ENCODE measurements at places on chromosomes 3 and 15.

GRCh38 chr15:65208647-65209046, 2.6 kb downstream of the CILP start:
- DNase-seq: no peak

DNA sequence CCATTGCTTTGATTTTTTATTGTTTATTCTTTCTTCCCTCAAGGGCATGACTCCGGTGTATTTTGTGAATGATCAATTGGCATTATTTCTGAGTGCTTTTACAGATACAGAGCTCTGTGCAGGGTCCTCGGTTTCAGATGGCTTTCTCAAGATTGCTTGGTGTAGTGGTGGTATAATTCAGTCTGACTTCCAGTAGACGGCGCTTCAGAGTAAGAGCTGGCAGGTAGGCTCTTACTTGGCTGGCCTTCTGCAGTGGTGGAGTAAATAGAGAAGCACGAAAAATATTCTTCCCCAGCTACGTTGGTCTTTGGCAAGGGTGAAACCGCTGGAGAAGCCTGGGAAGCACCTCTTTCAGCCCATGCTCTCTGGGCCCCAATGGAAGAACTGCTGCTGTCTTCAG, 723.0 kb upstream of the BCHE start:
- DNase-seq: no peak

DNA sequence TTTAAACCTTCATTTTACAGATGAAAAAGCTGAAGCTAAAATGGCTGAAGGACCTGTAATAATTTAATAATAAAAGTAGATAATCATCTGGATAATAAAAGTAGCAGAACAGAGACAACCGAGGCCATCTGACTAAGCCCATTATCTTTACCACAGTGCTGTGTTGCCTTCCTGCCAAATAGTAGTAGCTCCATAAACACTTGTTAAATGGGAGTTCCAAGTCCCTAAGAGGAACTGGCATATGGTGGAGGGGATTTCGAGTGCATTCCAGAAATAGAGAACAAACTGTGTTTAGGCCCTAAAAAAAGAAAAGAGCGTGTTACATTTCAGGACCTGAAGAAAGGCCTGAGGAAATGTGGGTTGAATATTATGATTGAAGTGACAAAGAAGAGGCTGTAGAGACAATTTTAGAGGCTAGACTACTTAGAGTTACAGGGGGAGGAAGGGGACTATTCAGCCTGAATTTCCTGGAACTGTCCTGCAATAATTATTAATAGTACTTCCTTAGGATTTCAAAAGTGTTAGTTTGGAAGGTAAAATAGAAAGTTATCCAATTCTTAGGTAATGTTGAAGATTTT, 424.3 kb downstream of the ROBO2 start:
- DNase-seq: no peak

- no peak for DNase-seq
These were observed 36.0 kb upstream of the EOMES start for GRCh38 chr3:27758083-27758482.

- no peak for DNase-seq
These were observed 755 bp upstream of the TMEM108 start for GRCh38 chr3:133037436-133037835.

DNA sequence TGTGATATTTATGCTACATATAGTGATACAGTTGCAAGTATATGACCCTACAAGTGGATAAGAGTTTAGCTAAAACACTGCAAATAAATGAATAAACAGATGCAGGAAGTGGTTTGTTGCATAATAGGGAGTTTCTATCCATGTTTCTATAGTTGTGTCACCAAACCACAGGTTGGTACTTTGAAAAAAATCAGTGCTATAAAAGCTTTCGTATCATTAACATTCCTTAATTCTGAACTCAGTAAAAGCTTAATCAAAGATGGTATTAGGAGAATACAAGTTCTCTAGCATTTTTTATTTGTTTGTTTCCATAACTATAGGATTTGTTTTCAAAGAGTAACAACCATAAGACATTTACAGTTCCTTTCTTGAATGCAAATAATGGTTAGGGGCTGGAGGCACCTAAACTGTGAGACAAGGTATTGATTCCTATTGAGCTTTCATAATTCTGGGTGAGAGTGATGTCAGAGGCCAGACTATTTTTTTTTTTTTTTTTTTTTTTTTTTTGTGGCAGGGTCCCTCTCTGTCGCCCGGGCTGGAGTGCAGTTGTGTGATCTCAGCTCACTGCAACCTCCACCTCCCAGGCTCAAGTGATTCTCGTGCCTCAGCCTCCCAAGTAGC, 29.6 kb downstream of the CPOX start:
- DNase-seq: no peak

DNA sequence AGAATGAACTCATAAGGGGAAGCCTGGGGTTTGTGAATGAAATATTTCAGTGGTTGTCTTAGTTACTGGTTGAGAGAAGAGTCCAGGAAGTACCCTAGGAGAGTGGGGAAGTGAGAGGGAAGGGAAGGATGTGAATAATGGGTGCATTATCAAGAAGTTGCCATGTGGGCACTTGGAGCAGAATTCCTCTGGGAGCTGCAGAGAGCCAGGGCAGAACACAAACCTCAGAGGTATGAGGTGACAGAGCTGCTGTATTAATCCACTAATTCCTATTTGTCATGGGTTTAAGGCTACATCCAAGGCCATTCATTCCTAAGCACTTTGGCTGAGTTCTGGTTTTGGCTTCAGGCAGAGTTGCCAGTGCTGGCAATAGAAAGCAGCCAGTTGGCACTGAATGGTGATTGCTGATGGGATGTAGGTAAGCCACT, 29.0 kb downstream of the NDUFB4 start:
- DNase-seq: no peak

GRCh38 chr15:22954326-22954725, 25.8 kb downstream of the CYFIP1 start:
- DNase-seq: no peak

GRCh38 chr15:73803806-73804205, 50.7 kb upstream of the INSYN1 start:
- no peak for DNase-seq

DNA sequence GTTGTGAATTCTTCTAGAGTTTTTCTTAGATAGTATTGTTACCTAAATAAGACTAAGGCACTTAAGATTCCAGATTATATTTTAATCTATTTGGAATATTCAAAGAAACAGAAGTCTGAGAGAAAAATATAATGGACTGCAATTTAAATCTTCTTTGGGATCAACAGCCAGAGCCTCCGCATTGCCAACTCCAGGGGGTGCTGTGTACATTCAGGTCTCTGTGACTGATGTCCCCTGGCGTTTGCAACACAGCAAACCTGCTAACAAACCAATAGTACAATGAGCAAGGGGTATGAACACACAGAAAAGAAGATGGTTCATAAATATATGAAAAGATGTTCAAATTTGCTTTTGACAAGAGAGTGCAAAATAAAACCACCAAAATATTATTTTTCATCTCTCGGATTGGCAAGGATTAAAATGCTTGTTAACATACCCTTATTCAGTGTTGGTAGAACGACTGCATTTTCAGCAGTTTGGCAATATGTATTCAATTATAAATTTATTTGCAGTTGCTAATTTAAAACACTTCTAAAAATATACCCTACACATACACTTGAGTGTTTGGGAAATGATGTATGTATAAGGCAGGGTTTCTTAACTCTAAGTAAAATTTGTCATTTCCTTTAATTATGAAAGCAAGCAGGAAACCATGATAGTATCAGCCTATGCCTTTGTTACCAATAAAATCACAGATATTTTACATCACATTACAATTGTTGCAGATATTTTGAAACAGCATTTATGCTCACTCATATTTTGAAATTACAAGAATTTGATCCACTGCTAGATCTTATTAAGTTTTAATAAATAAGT, 16.1 kb upstream of the TM4SF1 start:
- peak; percentile 64 for DNase-seq

GRCh38 chr15:31269816-31270575, 56.6 kb upstream of the KLF13 start:
- no peak for DNase-seq

- no peak for DNase-seq
These were observed 240.7 kb downstream of the SHOX2 start for GRCh38 chr3:157865352-157866000.

DNA sequence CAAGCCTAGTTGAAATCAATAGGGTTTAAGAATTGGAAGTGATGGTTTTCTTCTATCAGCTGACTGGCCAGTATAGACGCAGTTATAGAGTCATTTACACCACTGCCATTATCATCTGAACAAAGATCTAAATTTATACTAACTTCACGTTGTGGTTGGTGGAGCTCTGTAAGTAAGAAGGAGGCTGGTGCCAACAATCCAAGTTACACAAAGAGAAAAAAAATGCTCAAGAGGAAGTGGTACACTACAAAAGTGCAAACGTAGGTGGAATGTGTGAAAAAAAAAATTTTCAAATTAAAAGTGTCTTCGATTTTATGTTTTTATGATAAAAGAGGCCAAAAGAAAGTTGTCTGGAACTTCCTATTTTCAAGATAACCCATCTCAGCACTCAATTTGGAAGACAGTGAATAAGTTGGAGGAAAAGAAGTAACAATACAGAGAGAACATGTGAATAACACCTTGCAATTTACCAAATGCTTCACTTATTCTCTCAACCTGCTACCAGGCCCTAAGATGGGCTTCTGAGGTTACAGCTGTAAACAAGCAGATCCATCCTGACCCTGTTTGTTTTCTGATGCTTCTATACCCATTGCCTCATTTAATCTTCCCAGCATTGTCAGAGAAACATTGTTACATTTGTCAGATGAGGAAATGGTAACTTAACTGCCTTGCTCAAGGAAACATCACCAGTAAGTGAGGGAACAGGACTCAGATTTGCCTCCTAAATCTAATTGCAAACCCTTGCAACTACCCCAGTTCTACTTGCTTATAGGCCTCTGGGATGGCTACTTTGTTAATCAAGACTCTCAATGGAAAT, 12.0 kb upstream of the TASOR start:
- no peak for DNase-seq

GRCh38 chr3:37050282-37050681, 57.0 kb downstream of the MLH1 start:
- peak; percentile 48 for DNase-seq

- no peak for DNase-seq
These were observed 55.2 kb downstream of the SPTSSB start for GRCh38 chr3:161316006-161316689.

- DNase-seq: no peak
These were observed 11.6 kb downstream of the TMEM212 start for GRCh38 chr3:171854649-171855305.

DNA sequence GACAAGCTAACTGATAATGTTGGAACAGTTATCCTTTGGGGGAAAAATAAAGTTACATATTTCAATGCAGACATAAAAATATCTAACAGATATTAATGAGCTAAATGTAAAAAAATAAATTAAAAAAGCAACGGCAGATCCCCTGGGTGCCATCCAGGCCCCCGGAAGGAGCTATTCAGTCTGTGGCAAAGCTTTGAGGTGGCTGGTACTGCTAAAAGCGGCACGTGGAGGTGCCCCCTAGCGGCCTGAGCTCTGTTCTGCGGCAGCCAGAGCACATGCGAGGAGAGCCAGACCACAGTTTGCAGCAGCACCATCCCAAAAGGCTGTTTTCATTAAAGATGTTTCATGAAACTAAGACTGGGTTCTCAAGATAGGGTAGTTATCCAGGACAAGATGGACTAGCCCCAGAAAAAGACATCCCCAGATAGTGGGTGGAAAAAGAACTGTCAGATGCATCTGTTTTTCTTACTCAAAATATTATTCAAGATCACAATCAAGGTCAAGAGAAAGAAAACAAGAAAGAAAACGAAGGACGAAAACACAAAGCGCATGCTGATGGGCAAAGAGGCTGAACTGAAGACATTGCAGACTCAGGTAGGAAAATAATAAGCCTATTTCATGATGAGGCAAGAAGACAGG, 18.7 kb downstream of the AP3S2 start:
- peak; percentile 64 for DNase-seq

- DNase-seq: no peak
These were observed 627.1 kb upstream of the ADAMTS9 start for GRCh38 chr3:65314916-65315315.

- no peak for DNase-seq
These were observed 14.8 kb downstream of the CLK3 start for GRCh38 chr15:74630284-74631086.

- DNase-seq: no peak
These were observed 15.0 kb upstream of the PLD1 start for GRCh38 chr3:171825222-171825828.

DNA sequence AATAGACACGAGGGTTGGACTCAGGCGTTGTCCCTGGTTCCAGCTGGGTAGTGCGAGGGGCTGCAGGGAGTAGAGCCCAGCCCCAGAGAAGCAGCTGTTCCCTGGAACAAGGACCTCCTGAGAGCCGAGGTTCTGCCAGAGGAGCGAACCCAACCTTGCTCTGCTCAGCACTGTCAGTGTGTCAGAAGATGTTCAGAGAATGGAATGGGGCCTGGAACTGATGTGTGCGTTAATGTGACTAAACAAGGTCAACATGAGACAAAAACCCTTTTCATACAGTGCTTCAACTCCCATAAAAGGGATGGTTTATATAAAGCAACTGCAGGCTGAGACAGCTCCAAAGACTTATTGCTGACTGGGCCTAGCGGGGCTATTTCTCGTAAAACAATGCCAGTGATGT, 35.5 kb upstream of the HACD2 start:
- peak; percentile 95 for DNase-seq

GRCh38 chr15:89196241-89196640, 25.1 kb downstream of the RLBP1 start:
- DNase-seq: no peak

GRCh38 chr3:56825567-56826438, 24.1 kb upstream of the ARHGEF3 start:
- DNase-seq: peak; percentile 52

GRCh38 chr3:131901686-131902085, 133.1 kb downstream of the CPNE4 start:
- no peak for DNase-seq

DNA sequence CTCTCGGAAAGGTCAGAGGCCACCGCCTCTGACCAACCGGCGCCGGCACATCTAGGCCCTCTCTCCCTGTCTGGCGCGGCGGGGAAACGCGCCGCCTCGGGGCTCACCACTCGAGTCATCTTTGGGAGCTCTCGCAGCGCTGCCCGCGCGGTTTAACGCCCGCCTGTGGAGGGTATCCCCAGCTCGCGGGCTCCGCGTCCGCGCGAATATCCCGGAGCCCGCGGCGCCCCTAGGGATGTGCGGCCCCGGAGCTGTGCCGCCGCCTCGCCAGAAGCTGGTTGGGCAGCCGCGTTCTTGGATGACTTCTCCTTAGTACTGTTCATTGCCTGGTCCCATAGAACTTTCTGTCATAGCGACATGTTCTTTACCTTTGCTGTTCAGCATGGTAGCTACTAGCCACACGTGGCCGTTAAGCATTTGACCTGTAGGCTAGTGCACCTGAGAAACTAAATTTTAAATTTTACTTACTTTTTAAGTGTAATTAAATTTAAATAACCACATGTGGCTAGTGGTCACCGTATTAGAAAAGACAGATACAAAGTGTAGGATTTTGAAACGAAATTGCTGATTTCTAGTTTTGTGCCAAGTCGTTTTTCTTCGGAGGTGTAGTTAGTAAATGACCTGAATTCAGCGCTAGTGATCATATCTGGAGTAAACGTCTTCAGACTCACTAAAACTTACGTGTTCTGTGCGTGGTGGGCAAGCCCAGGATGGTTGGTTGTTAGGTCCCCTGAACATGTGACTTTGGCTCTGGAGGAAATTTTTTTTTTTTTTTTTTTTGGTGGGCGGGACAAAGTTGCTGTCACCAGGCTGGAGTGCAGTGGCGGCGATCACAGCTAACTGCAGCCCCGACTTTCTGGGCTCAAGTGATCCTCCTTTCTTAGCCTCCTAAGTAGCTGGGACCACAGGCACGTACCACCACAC, 835 bp downstream of the ARIH2 start:
- DNase-seq: peak; percentile 30

GRCh38 chr3:108091498-108092250, 843 bp upstream of the CD47 start:
- no peak for DNase-seq

Measured in pons (tissue), 1 donor.